ENCODE measurements at places on chromosomes 4 and X. TPM values are rescaled to one million over a fixed set of nuclear protein-coding genes. Genes with fewer than 3 reads are reported as not detected.

GRCh38 chrX:10557166-10557565 lies 63.2 kb downstream of the MID1 start:
- H3K36me3 ChIP-seq = no peaks in the 10 kb centered on the region
- H3K4me3 ChIP-seq = no peak overlapping the region
- DNase-seq = no peak
- no peaks in the 10 kb centered on the region for H3K27me3 ChIP-seq

GRCh38 chr4:2451036-2451520 lies 17.8 kb upstream of the RNF4 start:
- H3K36me3 ChIP-seq = no peaks in the 10 kb centered on the region
- H3K27me3 ChIP-seq = no peaks in the 10 kb centered on the region
- no peak for DNase-seq
- H3K4me3 ChIP-seq = no peak overlapping the region

DNA sequence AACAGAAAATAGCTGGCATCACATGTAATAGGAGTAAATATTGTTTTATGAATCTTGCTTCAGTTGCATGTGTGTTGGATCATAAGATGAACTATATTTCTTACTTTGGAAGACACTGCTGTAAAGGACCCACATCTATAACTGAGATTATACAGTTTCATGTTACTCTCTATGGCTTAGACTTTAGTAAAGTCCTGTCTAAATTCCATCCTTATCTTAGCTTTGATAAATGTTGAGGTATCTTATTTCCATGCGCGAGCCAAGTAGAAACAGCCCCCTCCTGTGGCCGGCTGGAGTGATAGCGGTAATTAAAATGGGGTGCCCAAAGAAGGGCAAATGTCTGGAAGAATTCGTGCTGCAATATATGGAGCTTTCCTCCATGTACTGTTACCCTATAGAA lies 43.0 kb downstream of the CCDC158 start:
- no peaks in the 10 kb centered on the region for H3K27me3 ChIP-seq
- no peak overlapping the region for H3K4me3 ChIP-seq
- H3K4me1 ChIP-seq = no peaks in the 10 kb centered on the region
- no peak overlapping the region for H3K27ac ChIP-seq
- H3K36me3 ChIP-seq = no peaks in the 10 kb centered on the region

DNA sequence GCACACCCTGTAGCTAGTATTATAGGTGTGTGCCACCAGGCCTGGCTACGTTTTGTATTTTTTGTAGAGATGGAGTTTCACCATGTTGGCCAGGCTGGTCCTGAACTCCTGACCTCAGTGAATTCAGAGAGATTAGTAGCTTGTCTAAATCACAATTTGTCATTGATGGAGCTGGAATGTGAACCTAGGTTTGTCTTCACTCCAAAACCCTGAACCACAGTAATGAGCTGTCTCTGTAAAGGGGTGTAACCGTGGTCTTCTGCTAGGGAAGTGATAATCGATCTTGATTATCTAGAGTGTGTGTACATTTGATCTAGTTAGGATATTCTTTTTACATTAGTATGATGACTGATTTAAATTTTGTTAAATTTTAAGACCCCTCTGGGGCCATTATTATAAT lies 8.3 kb downstream of the ARHGAP10 start:
- no peaks in the 10 kb centered on the region for H3K36me3 ChIP-seq
- no peak overlapping the region for H3K27ac ChIP-seq
- H3K27me3 ChIP-seq = no peaks in the 10 kb centered on the region
- H3K4me3 ChIP-seq = no peak overlapping the region
- no peak for DNase-seq
- H3K4me1 ChIP-seq = peaks cover 26% of the 10 kb centered on the region

DNA sequence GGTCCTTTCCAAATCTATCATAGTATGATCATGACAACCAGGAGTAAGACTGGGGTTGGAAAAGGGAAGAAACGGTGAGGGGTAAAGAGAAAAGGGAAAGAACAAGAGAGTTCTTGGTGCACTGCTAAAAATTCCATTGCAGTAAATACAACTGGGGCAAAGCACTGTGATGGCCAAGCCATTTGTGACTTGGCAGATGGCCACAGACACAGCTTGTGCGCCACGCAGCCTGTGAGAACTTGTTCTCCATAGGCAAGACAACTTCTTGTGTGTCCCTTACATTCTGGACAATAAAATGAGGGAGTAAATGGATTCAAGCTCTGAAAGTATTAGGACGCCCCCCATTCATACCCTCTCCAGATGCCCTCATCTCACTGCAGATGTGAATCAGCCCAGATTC lies 10.9 kb downstream of the MFAP3L start:
- H3K4me1 ChIP-seq = no peaks in the 10 kb centered on the region
- no peak for DNase-seq
- peaks cover 3% of the 10 kb centered on the region for H3K36me3 ChIP-seq
- no peak overlapping the region for H3K4me3 ChIP-seq

Gene SORCS2
- total RNA-seq = 0.07 TPM

Data from activated CD4-positive, alpha-beta memory T cell treated with anti-CD3 and anti-CD28 coated beads for 36 hours (primary cell).